Cardiac muscle cell (in vitro differentiated cells and primary cell): ENCODE measurements at places on chromosomes 2 and 18.
A peak's percentile ranks its signal among the peaks of the same experiment; 100 is the strongest.

GRCh38 chr2:197460649-197461048 lies 7.3 kb downstream of the COQ10B start:
- H3K36me3 ChIP-seq: peaks cover 17% of the 10 kb centered on the region
- H3K27ac ChIP-seq: no peak overlapping the region
- H3K4me1 ChIP-seq: no peaks in the 10 kb centered on the region

DNA sequence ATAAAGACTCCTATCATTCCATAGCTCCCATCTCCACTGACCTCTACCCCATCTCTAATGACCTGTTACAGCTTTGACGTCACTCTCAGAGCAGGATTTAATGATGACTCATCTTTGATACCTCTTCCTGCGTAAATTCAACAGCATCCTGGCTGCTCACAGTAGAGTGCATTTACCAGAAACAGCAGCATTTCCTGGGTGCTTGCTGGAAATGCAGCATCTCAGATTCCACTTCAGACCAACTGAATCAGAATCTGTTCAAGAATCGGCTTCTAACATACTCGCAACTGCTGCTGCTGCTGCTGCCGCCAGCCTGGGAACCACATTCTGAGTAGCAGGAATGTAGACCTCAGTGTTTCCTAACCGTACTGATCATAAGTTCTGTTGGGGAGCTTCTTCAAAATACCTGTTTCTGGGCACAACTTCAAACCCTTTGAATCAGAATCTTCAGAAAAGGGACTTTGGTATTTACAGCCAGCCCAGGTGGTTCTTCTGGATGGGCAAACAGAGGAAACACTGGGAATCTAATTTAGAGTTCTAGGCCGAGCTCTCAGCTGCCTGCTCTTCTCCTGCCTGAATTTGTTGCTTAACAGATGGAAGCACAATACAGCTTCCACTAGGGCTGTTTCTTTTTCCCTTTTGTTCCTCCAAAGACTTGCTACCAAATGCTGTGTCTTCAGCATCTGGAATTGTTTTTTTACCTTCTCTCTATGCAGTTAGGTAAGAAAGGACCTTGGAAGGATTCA lies 241.4 kb downstream of the NCKAP5 start:
- H3K27me3 ChIP-seq: no peaks in the 10 kb centered on the region
- H3K27ac ChIP-seq: no peak overlapping the region
- no peaks in the 10 kb centered on the region for H3K36me3 ChIP-seq
- no peaks in the 10 kb centered on the region for H3K4me1 ChIP-seq
- no peak overlapping the region for H3K4me3 ChIP-seq

DNA sequence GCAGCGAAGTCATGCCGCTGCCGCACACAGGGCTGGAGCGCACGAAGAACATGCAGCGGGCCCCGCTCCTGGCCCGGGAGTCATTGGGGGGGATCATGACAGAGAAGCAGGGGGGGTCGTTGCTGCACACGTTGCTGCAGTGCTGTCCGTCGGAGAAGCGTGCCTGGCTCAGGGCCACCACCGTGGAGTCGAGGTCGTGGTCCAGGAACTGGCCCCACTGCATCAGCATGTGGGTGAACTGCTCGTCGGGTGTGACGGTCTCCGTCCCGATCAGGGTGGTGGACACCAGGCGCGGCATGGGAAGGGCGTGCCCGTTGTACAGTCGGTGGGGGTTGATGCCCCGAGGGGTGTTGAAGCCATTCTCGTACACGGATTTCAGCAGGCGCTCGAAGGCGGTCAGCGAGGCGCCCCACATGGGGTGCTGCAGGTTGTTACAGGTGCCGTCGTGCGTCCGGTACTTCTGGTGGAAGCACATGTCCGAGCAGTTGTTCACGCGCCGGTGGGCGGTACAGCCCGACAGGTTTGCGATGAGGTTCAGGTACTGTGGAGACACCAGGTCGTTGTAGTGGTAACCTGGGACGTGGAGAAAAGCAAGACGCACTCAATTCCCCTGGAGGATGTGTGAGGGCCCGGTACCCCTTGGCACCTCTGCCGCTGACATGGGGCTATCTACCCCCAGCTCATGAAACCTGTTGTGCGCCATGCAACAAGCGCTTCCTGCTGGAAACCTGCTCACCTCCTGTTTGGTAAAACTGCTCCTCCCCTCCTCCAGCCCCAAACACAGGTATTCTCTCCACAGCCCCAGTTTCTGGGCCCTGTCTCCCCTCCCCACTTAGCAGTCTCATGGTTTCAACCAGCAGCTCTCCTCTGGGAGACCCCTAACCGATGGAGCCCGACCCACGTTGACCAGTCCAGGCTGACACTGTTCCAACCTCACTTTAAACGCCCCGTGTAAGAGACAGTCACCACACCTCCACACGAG lies 94.9 kb downstream of the PXDN start:
- H3K27me3 ChIP-seq: no peaks in the 10 kb centered on the region
- no peak for DNase-seq
- H3K27ac ChIP-seq: no peak overlapping the region
- no peak overlapping the region for H3K4me3 ChIP-seq
- H3K36me3 ChIP-seq: peaks cover 7% of the 10 kb centered on the region
- H3K4me1 ChIP-seq: no peaks in the 10 kb centered on the region

GRCh38 chr2:217332866-217333265 lies 473.0 kb upstream of the TNP1 start:
- DNase-seq: no peak
- H3K4me1 ChIP-seq: peaks cover 21% of the 10 kb centered on the region
- H3K36me3 ChIP-seq: no peaks in the 10 kb centered on the region
- no peaks in the 10 kb centered on the region for H3K27me3 ChIP-seq
- H3K4me3 ChIP-seq: no peak overlapping the region

DNA sequence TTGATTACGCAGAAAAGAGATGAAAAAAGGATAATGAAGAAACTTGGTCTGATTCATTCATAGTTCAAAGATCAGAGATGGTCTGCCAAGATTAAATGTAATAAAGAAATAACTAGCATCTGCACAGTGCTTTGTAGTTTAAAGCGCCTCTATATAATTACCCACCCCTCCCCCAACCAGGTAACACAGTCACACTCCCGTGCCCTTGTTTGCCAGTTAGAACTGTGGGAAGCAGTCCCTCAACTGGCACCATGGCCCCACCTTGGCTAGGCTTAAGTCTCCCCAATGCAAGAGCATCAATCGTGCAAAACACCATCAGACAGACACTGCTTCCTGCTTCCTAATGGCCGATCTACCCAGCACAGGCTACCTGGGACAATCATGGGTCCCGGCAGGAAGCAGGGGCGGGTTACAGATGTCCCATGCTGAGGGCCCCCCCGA lies 11.6 kb downstream of the ADCY3 start:
- no peaks in the 10 kb centered on the region for H3K36me3 ChIP-seq
- no peaks in the 10 kb centered on the region for H3K27me3 ChIP-seq
- DNase-seq: no peak
- H3K4me1 ChIP-seq: no peaks in the 10 kb centered on the region
- no peak overlapping the region for H3K27ac ChIP-seq
- no peak overlapping the region for H3K4me3 ChIP-seq

GRCh38 chr2:231627384-231628120 lies 34.9 kb downstream of the TEX44 start:
- H3K27ac ChIP-seq: peak overlapping the region; percentile 77
- H3K4me1 ChIP-seq: peaks cover 11% of the 10 kb centered on the region
- no peaks in the 10 kb centered on the region for H3K36me3 ChIP-seq
- peak; percentile 72 for DNase-seq
